ENCODE measurements at places on chromosomes 5 and 9.

- no peak for DNase-seq
Measured at GRCh38 chr9:68505681-68506409, 34.8 kb downstream of the TMEM252 start.

DNA sequence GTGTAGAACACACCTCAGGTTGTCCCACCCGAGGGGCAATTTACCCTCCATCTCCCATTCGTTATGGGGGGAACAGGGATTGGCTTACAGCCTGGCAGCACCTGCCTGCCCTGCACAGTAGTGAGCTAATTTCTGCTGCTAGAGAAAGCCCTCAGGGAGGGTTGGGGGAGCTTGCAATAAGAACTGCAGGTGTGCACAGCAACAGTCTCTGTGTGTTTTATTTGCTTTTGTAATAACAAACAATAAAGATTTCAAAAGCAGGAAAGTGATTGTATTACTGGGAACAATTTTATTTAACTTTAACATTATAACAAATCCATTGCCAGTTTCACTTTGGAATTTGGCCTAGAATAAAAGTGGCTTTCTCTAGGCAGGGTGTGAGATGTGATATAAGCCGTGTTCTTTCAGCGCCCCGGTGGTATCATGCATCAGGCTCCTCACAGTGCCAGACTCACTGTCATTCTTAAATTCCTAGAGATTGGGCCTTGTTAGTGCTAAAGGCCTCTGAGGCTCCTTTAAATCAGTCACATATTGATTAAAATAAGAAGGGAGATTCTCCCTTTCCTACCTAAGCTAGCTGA, 81.1 kb downstream of the RMI1 start:
- DNase-seq: no peak

- no peak for DNase-seq
Measured at GRCh38 chr5:118407958-118408357, 580.4 kb downstream of the DTWD2 start.

DNA sequence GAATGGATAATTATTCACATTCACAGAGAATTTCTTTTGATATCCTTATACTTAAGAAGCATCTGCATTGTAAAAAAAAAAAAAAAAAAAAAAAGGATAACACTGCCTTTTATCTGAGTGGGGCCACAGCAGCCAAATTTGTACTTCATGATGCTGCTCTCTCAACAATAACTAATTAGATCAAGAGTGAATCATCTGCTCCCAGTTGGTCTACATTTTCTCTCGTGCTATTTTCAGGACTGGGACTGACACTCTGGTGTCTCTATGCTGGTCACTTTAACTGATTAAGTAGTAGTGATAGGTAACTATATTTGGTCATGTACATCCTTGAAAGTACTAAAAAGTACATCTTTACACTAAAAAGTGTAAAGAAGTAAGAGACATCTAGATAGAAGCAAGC, 90.1 kb downstream of the RFX3 start:
- peak; percentile 37 for DNase-seq

DNA sequence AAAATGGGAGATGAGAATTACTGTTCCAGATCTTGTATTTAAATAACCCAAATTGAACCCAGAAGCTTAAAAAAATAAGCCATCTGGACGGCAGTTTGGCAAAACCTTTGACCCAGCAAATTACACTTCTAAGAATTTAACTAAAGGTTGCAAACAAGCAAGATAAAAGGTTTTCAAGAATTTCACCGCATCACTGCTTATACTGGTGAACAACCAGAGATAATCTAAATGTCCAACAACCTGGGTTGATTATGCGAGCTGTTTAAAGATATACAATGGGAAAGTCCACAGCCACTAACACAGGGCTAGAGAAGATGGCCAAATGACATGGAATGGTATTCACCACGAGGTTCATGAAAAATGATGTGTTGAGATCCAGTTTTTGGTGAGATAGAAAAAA, 149.3 kb downstream of the GNAQ start:
- no peak for DNase-seq

DNA sequence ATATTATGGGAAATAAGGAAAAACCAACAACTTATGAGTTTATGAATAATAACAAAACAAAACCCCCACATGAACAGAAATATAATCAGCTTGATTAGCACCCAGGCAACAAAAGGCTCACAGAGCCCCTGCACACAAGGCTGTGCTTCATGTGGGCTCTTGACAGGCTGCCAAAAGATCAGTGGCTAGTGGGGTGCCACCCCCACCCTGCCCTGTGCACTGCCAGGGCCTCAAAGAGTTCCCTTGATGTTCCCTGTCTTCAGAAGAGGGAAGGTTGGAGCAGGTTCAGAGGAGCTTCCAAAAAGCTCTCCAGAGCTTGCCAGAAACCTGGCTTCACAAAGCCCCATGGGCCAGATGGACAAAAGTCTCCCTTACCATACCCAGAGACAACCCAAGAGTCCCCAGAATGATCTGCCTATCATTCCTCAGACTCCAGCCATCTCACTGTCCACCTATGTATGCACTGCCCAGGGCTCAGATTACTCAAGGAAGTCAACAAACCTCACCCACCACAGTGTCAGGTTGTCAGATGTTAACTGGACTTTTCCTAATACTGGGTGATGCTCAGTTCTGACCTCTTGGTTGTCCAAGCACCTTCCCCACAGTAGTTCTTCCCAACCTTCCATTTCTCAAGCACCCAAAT, 87.5 kb downstream of the SIL1 start:
- DNase-seq: no peak

- DNase-seq: no peak
Measured at GRCh38 chr5:143195491-143195890, 208.0 kb downstream of the NR3C1 start.

GRCh38 chr9:93675336-93676150, 99.2 kb downstream of the PHF2 start:
- no peak for DNase-seq

GRCh38 chr5:37005946-37006540, 129.5 kb downstream of the NIPBL start:
- peak; percentile 47 for DNase-seq

DNA sequence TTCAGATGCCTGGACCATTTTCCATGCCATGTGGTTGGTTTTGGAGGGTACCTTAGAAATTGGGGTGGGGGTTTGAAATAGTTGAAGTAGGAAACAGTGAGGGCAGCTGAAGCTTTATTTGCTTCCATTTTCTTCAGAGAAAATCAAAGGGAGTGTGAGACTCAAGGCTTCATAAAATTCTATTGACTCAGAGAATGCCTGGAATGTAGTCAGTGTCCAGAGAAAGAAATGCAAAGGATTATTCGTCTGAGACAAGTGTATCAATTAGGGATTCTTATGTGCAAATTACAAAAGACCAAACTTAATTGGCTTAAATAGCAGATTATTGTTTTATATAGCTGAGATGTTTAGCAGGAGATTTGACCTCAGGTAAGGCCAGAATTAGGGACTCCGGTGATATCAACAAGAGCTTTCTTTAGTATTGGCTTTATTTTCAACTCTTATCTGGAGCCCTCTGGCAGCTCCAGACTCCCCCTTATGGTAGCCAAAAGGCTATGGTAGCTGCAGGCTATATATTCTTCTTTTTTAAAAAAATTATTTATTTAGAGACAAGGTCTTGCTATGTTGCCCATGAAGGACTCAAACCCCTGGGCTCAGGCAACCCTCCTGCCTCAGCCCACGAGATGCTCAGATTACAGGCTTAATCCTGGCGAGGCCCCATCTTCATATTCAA, 38.9 kb downstream of the PTTG1 start:
- no peak for DNase-seq

DNA sequence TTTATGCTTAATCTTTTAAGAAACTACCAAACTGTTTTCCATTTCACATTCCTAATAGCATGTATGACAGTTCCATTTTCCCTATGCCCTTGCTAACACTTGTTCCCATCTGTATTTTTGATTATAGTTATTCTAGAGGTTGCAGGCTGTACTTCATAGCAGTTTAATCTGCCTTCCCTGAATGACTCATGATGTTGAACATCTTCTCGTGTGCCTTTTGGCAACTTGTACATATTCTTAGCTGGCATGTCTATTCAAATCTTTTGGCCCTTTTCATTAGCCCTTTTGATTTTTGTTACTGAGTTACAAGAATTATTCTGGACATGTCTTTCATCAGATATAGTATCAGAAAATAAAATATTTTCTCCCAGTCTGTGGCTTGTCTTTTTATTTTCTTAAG, 320.3 kb downstream of the DIRAS2 start:
- no peak for DNase-seq

- DNase-seq: no peak
Measured at GRCh38 chr9:104025104-104025503, 69.0 kb upstream of the SMC2 start.

GRCh38 chr9:13929013-13929412, 384.9 kb downstream of the NFIB start:
- DNase-seq: no peak

DNA sequence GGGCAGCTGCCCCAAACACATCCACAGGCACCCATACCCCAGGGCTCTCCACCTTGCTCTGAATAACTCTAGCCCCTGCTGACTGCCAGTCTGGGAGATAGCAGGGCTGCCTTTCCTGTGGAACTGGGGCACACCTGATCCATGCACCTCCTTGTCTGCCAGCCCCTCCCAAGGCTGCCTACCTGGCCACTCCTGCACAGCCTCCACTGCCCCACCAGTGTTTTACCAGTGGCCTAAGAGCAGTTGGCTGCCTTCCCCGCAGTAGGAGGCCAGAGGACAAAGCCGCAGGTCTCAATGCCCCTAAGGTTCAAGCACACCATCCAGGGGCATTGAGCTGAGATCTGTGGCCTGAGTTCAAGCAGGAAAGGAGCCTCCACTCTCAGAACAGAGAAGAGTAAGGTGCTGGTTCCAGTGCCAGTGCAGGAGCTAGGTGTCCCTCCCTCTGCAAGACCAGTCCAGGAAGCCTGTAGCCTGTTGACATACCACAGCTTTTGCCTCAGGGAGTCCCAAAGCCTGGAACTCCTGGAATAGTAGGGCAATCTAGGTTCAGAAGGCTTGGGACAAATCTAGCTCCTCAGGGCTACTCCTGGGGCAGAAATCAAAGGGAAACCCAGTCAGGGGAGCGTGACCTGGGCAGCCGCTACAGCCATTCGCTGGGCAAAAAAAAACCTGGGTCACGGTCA, 514.5 kb upstream of the PTGER4 start:
- no peak for DNase-seq

DNA sequence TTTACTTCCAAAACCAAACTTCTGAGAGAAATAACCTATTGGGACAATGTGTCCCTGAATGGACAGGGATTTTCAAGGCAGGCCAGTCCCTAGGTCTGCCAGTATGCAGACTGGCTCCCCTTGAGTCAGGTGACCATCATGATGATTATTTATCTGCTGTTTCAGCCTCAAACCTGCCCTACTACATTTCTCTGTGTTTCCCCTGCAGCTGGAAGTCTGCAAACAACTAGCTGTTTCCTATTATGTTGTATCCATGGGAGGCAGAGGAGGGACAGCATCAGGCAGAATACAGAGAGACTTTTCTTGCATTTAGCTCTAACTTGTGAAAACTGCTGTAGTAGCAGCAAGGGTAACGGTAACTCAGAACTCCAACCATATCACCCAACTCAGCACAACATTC, 36.2 kb upstream of the IFNK start:
- no peak for DNase-seq

DNA sequence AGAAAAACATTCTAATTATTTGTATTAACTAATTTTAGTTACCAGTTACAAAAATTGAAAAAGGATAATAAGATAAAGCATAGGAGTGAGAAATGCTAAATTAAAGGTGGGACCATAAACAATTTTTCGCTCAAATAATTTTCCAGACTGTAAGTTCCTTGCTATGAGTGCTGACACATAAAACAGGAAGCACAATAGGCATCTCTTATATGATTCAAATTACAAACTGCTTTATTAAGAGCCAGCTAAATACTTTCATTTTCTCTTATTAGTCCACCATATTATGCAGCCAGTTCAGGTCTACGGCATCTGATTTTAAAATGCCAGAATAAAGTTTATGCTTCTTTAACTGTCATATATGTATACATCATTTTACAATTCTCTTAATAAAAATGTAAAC, 4.4 kb downstream of the RC3H2 start:
- no peak for DNase-seq

- DNase-seq: no peak
Measured at GRCh38 chr9:70259512-70259802, 679 bp downstream of the SMC5 start.

- DNase-seq: no peak
Measured at GRCh38 chr5:61344187-61344944, 12.3 kb downstream of the ZSWIM6 start.

- no peak for DNase-seq
Measured at GRCh38 chr9:21479152-21479702, 2.9 kb downstream of the IFNE start.

DNA sequence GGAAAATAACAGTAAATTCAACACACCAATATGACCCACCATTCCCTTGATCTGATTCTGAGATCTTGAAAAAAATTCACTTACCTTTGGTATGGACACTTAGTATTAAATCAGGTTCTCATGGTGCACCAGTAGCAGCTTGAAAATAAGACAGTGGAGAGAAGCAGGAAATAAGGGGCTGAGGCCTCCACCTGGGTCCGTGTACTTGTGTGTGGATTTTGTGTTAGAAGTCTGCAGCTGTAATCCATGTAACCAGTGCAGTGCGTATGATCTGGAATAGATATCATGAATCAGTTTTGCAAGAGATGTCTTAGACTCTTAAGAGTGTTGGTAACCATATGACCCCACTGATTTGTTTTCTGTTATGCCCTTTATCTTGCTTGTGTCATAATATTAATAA, 107.1 kb downstream of the FBXL7 start:
- no peak for DNase-seq

GRCh38 chr5:140258016-140258415, 44.9 kb downstream of the PFDN1 start:
- DNase-seq: no peak

GRCh38 chr5:81393783-81394718, at the start of gene ACOT12:
Gene ACOT12, minus strand, starts transcription at chr5:81394134. Its CDS starts 20 bp downstream, at chr5:81394114.
- no peak for DNase-seq

DNA sequence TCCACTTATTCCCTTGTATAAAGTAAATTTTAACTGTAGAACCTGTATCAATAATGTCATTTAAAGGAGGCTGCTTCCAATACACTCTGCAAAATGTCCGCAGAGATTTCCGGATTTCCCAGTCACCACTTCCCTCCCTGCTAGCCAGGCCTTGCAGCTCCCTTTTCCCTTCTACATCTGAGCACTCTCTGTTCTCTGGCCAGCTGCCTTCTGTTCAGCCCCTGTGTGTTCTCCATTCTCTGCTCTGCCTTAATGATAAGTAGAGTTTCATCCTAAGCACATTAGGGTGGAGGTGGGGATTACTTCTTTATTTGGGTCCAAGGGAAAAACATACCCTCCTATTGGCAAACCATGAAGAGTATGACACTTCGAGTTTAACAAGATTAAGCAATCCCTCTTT, 719.6 kb upstream of the WWC1 start:
- DNase-seq: peak; percentile 37

- peak; percentile 29 for DNase-seq
Measured at GRCh38 chr5:65480306-65480865, 1.3 kb downstream of the ADAMTS6 start.

Data from cerebellar cortex (tissue), 1 donor.